ENCODE measurements at places on chromosomes 5 and 9.

GRCh38 chr5:133996683-133997252, 8.0 kb downstream of the VDAC1 start:
- DNase-seq: no peak

DNA sequence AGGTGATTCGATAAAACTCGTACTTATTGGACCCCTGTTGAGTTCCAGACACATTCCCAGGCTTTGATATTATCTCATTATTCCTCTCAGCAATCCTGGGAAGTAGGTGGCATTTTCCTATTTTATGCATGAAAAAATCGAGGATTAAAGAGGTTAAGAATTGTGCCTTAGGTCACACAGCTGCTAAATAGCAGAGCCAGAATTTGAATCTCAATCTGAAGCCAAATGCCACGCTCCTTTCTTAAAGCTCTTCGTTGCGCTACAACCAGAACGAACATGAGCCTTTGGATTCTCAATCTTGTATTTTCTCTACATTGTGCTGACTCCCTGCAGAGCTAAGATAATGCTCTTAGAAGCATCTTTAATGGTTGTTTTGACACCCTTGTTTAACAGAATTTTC, 527.8 kb upstream of the TLE4 start:
- no peak for DNase-seq

DNA sequence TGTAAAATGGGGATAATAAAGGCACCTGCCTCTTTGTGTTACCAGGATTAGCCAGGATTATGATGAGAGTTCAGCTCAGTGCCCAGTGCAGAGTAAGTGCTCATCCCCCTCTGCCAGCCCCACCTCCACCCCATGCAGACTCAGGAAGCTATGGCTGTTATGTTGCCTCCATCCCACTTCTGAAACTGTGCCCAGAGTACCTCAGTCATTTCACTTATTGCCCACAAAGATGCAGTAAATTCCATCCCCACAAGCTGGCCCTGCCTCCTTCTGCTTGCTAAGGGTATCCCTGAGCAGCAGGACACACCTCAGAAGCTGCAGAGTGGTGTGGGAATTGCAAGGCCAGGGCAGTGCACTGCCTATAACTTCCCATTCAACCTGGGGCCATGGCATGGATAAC, 415.1 kb downstream of the SPOCK1 start:
- DNase-seq: no peak

DNA sequence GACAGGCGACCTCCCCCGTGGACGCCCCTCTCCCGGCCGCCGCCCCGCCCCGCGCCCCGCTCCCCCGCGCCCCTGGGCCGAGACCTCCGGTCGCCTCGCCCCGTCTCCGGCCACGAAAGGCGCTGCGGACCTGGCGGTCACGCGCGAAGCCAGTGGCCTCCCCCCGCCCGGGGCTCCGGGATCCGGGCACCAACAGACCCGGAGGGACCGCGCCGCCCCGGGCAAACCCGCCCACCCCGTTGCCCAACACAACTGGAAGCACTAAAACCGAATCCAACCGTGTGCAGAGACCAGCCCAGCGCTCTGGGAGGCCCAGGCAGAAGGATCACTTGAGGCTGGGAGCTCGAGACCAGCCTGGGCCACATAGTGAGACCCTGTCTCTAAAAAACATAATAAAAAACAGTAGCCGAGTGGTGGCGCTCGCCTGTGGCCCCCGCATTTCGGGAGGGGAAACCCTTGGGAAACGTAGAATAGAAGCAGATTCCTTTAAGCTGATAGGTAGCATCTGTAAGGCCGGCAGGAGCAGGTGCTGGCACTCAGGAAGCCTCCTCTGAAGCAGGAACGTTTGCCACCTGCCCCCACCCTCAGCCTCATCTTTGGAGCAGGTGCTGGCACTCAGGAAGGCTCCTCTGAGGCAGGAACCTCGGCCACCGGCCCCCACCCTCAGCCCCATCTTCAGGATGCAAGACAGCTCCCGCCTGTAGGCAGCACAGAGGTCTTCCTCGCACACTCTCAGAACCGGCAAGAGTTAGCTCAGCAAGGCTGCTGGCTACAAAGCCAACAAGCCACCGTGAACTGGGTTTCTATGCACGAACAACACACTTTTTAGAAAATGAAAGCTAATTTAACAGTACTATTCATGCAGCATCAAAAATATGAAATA, 4.6 kb upstream of the SLC9A3 start:
- no peak for DNase-seq

DNA sequence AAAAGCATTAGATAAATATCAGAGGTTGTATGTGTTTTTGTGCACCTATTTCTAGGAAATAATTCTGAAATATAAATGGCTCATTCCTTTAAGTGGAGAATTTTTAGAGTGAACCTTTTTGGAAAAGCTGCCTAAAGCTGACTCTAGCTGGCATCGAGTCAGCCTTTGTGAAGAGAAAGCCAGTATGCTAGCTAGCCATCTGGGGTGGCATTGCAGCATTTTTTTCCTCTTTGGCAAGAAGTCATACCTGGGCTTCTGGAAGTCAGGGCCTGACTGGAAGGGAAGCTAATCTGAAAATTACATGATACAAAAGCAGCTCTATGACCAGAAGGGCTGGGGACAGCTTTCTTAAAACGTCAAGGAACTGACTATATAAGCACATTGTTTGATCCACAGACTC, 19.7 kb downstream of the ANP32B start:
- DNase-seq: no peak

- no peak for DNase-seq
Measured at GRCh38 chr5:26310415-26310814, 728.0 kb downstream of the CDH9 start.
